Effector memory CD8-positive, alpha-beta T cell (primary cell): ENCODE measurements at places on chromosomes 6 and 20.
A peak's percentile ranks its signal among the peaks of the same experiment; 100 is the strongest.

DNA sequence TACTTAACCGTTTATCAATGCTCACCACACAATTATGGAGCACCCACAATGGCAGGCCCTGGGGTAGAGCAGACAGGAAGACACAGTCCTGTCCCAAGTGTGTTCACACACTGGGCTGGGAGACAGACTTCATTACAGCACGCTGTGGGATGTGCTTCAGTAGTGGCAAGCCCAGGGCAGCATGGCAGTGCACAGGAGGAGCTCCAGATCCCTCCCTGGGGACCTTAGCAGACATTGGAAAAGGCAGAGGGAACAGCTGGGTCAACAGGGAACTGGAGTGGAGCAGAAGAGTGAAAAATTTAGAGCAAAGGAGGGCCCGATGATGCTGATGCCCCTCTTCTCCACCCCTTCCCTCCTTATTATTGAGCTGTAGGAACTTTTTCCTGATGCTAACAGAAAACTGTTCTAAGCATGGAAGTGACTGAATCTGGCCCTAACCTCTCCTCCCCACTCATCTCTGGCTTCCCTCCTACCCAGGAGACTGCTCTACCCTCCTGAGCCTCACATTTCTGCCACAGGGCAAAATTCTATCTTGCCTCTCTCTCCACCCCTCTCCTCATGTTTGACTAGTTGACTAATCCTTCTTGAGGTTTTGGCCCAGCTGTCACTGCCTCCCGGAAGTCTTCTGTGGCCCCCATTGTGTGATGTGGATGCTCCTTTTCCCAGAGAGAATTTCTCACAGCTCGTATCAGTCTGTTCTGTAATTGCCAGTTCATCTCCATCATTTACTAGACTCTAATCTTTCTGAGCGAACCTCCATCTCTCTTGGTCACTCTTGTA lies 41.3 kb upstream of the NOP56 start:
- peaks cover 53% of the 10 kb centered on the region for H3K27me3 ChIP-seq
- no peak overlapping the region for H3K27ac ChIP-seq

DNA sequence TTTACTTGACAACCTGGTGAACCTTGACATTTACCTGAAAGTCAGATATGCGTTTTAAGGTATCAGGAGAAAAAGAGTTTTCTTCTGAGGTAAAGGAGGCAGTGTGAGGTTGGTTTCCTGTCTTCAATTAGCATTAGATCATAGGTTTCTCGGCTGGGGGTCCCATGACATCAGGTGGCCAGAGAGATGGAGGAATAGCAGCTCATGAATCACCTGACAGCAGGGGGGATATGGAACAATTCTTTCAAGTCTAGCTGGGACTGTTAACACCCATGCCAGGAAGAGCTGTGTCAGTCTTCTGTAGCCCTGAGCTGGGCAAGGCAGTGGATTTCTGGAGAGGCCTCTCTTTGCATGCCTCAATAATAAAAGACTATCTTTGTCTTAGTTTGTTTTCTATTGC lies 108.0 kb upstream of the TMEM170B start:
- no peaks in the 10 kb centered on the region for H3K27me3 ChIP-seq
- H3K4me1 ChIP-seq = peaks cover 10% of the 10 kb centered on the region
- no peak overlapping the region for H3K4me3 ChIP-seq
- DNase-seq = no peak

- H3K27me3 ChIP-seq = peaks cover 9% of the 10 kb centered on the region
- no peak for DNase-seq
- H3K36me3 ChIP-seq = no peaks in the 10 kb centered on the region
- no peaks in the 10 kb centered on the region for H3K4me1 ChIP-seq
Measured at GRCh38 chr20:41892031-41892430, 273.9 kb upstream of the CHD6 start.

- H3K27ac ChIP-seq = peak overlapping the region; percentile 61
- no peaks in the 10 kb centered on the region for H3K27me3 ChIP-seq
- peaks cover 23% of the 10 kb centered on the region for H3K36me3 ChIP-seq
- no peak overlapping the region for H3K4me3 ChIP-seq
Measured at GRCh38 chr20:44215125-44215524, 4.6 kb upstream of the OSER1 start.

DNA sequence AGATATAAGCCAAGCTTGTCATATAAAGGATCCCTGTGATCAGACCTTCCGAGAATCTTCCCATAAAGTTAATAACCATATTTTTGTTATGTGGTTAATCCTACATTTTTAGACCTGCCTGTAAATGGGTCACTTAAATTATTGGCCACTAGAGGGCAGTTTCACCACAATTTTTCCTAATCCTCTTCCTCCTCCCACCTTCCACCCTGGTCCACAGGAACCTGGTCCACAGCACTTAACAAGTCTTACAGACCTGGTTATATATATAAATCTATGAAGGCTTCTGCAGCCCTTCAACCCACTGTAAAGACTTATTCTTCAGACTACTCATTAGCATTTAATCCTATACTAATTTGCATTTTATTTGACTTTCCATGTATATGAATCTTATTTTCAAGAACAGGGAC lies 28.3 kb downstream of the MRS2 start:
- no peak overlapping the region for H3K27ac ChIP-seq
- DNase-seq = no peak
- H3K4me1 ChIP-seq = peaks cover 4% of the 10 kb centered on the region
- no peaks in the 10 kb centered on the region for H3K36me3 ChIP-seq

DNA sequence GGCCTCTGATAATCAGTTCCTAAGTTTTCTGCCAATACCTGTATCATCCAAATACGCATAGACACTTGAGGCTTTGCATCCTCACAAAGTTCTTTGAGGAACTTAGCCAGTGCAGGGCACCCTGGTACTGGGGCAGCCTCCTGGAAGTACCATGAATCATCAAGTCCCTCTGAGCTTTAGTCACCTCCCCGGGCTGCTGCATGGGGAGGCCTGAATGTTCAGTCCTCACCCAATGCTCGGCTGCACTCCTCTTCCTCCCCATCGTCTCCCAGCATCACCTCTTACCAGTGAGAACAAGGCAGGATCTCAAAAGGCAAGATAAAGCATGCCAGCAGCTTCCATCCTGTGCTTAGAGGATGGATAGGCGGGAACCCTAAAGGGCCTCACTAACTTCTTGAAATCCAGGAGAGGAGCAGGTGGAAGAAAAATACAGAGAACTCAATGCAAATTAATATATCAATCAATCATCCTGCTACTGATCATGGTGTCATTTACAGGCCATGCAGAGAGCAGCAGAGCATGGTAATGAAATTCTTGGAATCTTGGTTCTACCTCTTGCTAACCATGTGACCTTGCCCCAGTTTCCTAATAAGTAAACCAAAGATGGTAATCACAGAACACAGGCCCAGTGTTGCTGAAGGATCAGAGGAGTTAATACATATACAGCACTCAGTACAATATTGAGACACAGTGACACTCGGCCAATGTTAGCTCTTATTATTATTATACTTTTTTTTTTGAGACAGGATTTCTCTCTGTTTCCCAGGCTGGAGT lies 4.7 kb upstream of the CCN6 start:
- H3K4me1 ChIP-seq = no peaks in the 10 kb centered on the region
- H3K4me3 ChIP-seq = no peak overlapping the region
- H3K27ac ChIP-seq = no peak overlapping the region
- no peaks in the 10 kb centered on the region for H3K36me3 ChIP-seq
- peaks cover 24% of the 10 kb centered on the region for H3K27me3 ChIP-seq

- no peaks in the 10 kb centered on the region for H3K27me3 ChIP-seq
- H3K4me3 ChIP-seq = peak within 1 kb of the TSS; percentile 98
- DNase-seq = peak; percentile 84
- H3K4me1 ChIP-seq = peaks cover 36% of the 10 kb centered on the region
- H3K36me3 ChIP-seq = peaks cover 52% of the 10 kb centered on the region
- H3K27ac ChIP-seq = peak within 1 kb of the TSS; percentile 96
Measured at GRCh38 chr20:13784893-13785715, at the start of the genes ESF1 and NDUFAF5. Gene ESF1, minus strand, starts transcription at chr20:13784919. Its CDS starts 1,779 bp downstream, at chr20:13783140. Gene NDUFAF5, plus strand, starts transcription at chr20:13785028. Its CDS starts 41 bp downstream, at chr20:13785069.

- H3K36me3 ChIP-seq = no peaks in the 10 kb centered on the region
- no peak overlapping the region for H3K4me3 ChIP-seq
- H3K27me3 ChIP-seq = no peaks in the 10 kb centered on the region
- no peak overlapping the region for H3K27ac ChIP-seq
- no peaks in the 10 kb centered on the region for H3K4me1 ChIP-seq
Measured at GRCh38 chr6:126475449-126475848, 135.5 kb downstream of the CENPW start.

GRCh38 chr6:43856005-43856765 lies 86.2 kb downstream of the VEGFA start:
- H3K4me1 ChIP-seq = no peaks in the 10 kb centered on the region
- no peak overlapping the region for H3K27ac ChIP-seq
- no peaks in the 10 kb centered on the region for H3K27me3 ChIP-seq
- no peaks in the 10 kb centered on the region for H3K36me3 ChIP-seq
- no peak for DNase-seq
- H3K4me3 ChIP-seq = no peak overlapping the region

DNA sequence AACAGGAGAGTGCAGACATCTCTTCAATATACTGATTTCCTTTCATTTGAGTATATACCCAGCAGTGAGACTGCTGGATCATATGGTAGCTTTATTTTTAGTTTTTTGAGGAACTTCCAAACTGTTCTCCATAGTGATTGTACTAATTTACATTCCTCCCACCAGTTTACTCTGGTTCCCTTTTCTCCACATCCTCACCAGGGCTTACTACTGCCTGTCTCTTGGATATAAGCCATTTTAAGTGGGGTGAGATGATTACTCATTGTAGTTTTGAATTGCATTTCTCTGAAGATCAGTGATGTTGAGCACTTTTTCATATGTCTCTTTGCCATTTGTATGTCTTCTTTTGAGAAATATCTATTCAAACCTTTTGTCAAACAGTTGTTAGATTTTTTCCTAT lies 64.9 kb upstream of the HMGCLL1 start:
- no peaks in the 10 kb centered on the region for H3K4me1 ChIP-seq
- no peak overlapping the region for H3K4me3 ChIP-seq
- no peaks in the 10 kb centered on the region for H3K27me3 ChIP-seq
- no peaks in the 10 kb centered on the region for H3K36me3 ChIP-seq

DNA sequence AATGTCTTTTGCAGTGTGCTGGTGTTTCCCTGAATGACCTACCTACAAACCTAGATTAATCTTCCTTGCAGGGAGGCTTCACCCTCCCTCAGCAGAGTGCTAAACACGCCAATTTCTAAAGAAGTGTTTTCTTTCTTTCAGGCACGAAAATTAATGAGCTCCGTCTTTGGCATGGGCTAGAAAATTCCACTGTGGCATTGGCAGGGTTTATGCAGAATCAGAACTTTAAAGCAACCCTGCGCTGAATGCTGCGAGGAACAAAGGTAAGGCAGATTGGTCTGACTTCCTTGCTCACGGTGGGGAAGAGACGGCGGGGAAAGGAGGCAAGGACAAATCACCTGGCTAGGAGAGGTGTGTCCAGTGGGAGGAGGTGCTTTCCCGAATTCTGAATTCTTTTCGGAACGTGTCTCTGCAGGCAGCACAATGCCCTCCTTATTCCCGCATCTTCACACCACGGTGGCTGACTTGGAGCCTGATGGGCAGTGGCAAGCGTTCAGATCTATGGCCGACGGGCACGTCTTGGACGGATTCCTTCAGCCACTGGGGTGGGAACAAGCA lies 6.2 kb upstream of the BANF2 start:
- no peak for DNase-seq
- no peak overlapping the region for H3K4me3 ChIP-seq
- H3K4me1 ChIP-seq = no peaks in the 10 kb centered on the region
- no peaks in the 10 kb centered on the region for H3K36me3 ChIP-seq
- H3K27me3 ChIP-seq = peaks cover 40% of the 10 kb centered on the region
- no peak overlapping the region for H3K27ac ChIP-seq

GRCh38 chr20:33076662-33077372 lies 2.6 kb upstream of the BPIFB4 start:
- H3K4me3 ChIP-seq = no peak overlapping the region
- no peak for DNase-seq
- no peaks in the 10 kb centered on the region for H3K27me3 ChIP-seq
- no peaks in the 10 kb centered on the region for H3K36me3 ChIP-seq

DNA sequence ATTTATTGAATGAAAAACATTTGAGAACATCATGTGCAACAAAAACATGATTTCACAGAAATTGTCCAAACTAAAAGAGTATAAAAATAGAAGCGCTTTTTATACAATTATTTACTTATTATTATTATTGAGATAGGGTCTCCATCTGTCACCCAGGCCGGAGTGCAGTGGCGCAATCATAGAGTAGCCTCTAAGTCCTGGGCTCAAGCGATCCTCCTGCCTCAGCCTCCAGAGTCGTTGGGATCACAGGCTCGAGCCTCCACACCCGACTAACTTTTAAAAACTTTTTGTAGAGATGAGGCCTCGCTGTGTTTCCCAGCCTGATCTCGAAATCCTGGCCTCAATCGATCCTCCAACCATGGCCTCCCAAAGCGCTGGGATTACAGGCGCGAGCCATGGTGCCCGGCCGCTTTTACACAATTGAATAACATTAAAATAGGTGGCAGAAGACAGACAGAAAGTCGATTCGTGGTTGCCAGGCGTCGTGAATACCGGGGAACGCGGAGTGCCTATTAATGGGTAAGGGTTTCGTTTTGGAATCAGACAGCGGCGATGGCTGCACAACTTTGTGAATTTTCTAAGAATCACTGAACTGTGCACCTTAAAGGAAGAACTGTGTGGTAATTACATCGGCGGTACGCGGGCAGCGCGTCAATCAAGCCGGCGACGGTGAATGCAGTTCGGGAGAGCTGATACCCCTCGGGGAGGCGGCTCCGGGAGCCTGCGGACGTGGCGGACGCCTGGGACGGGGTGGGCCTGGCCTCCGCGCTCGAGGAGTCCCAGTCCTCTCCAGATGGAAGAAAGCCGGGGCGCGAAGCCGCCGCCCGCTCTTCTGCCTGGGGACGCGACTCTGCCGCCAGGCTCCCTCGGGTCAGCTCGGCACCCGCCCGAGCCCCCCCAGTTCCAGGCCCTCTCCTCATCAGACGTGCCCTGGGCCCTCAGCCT lies 807 bp downstream of the TBC1D20 start:
- no peaks in the 10 kb centered on the region for H3K27me3 ChIP-seq
- H3K4me3 ChIP-seq = peak overlapping the region; percentile 88
- H3K4me1 ChIP-seq = peaks cover 31% of the 10 kb centered on the region

- H3K36me3 ChIP-seq = peaks cover 3% of the 10 kb centered on the region
- H3K27ac ChIP-seq = no peak overlapping the region
- H3K4me3 ChIP-seq = no peak overlapping the region
- peaks cover 42% of the 10 kb centered on the region for H3K27me3 ChIP-seq
- no peak for DNase-seq
Measured at GRCh38 chr6:43078691-43079090, 2.6 kb downstream of the PTK7 start.

- DNase-seq = no peak
- H3K27me3 ChIP-seq = peaks cover 25% of the 10 kb centered on the region
- no peaks in the 10 kb centered on the region for H3K4me1 ChIP-seq
- no peak overlapping the region for H3K27ac ChIP-seq
Measured at GRCh38 chr6:169164986-169165385, 88.7 kb downstream of the THBS2 start.

DNA sequence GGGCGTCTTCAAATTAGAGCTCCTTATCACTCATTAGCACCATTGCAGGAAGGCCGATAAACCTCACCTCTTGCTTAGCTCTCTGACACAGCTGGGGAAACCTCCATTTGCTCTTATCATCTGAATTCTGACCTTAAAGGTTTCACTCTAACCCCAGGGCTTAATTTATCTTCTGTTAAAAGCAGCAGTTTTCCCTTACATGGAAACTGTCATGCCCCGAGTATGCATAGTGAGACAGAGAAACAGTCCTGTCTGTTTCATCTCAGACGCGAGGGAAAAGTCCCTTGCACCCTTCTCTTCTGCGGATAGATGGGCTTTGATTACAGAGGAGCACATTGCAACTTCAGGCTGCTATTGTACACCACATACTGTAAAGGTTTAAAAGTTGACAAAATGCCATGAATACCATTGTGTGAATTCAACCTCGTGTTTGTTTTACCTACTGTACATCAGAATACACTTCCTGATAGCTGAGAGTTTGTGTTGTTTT lies 191.5 kb upstream of the BMP2 start:
- H3K27me3 ChIP-seq = no peaks in the 10 kb centered on the region
- H3K4me3 ChIP-seq = no peak overlapping the region
- no peak for DNase-seq
- no peaks in the 10 kb centered on the region for H3K4me1 ChIP-seq
